ENCODE measurements at places on chromosomes 1 and 21. TPM values are rescaled to one million over a fixed set of nuclear protein-coding genes. Genes with fewer than 3 reads are reported as not detected.

- no peak for DNase-seq
Measured at GRCh38 chr1:98421085-98421435, 240.5 kb upstream of the SNX7 start.

- no peak for DNase-seq
Measured at GRCh38 chr1:55474168-55474786, 259.1 kb upstream of the USP24 start.

Gene LIPI
- not detected for total RNA-seq

Gene KCNQ4
- 9.0 TPM for total RNA-seq

All from tongue (tissue), 3 donors.